Pericardium fibroblast (primary cell): ENCODE measurements at places on chromosomes 2 and 18. TPM values are rescaled to one million over a fixed set of nuclear protein-coding genes. Genes with fewer than 3 reads are reported as not detected.

Gene CDH20
- total RNA-seq, result 0.43 and 2.9 TPM in 2 replicates

Gene C2orf66
- total RNA-seq, result not detected in 2 replicates

Gene CCDC74B
- total RNA-seq, result 2.0 and 28.4 TPM in 2 replicates

Gene HOXD13
- not detected in 2 replicates for total RNA-seq

Gene RNF125
- total RNA-seq, result 0.58 and 2.2 TPM in 2 replicates

Gene HOXD9
- 0.09 TPM in 1 of 2 replicates, not detected in the other for total RNA-seq
